ENCODE measurements at places on chromosomes 2 and 18. TPM values are rescaled to one million over a fixed set of nuclear protein-coding genes. Genes with fewer than 3 reads are reported as not detected.

ZNF385B gene
- 4.8 TPM for total RNA-seq

HOXD3 gene
- not detected for total RNA-seq

GCG gene
- total RNA-seq, result not detected

INHBB gene
- total RNA-seq, result not detected

SNX17 gene
- 102 TPM for total RNA-seq

Data from fibroblast of the aortic adventitia (primary cell).